ENCODE measurements at places on chromosomes 16 and 17.

DNA sequence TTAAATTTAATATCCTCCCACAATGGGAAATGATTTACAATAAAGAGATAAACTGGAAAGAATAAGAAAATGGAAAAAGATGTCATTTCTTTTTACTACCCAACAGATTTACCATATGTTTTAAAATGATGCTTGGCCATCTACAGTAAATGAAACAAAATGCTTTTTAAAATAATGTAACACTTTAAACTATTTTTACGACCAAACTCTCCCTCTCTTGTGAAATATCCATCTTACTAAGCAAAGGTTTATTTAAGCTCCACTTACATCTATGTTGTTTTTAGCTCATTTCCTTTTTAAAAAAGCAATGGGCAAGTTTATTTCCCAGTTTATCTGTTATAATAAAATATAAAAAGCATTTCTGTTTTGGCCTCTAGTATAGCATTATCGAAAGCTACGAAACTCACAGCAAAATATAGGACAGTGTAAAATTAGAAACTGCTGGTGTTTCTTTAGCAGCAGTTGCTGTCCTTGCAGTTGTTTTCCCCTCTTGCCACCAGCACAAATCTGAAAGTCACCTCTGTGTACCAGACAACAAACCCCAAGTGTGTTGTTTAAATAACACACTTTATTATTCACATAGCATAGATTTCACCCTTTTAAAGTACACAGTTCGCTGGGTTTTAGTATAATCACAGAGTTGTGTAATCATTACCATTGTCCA lies 195.1 kb downstream of the CDRT15L2 start:
- DNase-seq = peak; percentile 26

- peak; percentile 68 for DNase-seq
Observed at GRCh38 chr17:62109378-62109902, 44.4 kb upstream of the MED13 start.

DNA sequence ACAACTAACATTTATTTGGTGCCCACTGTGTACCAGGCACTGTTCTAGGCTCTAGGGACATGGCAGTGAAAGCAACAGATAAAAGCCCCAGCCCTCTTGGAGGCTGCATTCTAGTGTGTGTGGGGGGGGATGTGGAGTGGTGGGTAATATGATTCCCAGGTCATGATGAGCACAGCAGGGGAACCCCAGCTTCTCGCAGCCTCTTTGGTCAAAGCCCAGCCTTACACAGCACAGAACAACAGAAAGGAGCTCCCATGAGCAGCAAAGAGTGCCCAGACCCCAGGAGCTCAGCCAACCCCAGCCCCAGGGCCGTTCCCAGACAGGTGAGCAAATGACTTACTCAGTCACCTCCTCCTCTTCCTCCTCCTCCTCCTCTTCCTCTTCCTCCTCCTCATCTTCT lies 21.9 kb downstream of the CNGB1 start:
- DNase-seq = no peak

GRCh38 chr17:42697108-42697811 lies 14.9 kb downstream of the CNTNAP1 start:
- no peak for DNase-seq

GRCh38 chr17:48198950-48199541 lies 91.5 kb downstream of the SNX11 start:
- no peak for DNase-seq

All from stromal cell of bone marrow (primary cell).